Hypothalamus (tissue), 51 donors: ENCODE measurements at places on chromosomes 2 and 18.
A peak's percentile ranks its signal among the peaks of the same experiment; 100 is the strongest.

DNA sequence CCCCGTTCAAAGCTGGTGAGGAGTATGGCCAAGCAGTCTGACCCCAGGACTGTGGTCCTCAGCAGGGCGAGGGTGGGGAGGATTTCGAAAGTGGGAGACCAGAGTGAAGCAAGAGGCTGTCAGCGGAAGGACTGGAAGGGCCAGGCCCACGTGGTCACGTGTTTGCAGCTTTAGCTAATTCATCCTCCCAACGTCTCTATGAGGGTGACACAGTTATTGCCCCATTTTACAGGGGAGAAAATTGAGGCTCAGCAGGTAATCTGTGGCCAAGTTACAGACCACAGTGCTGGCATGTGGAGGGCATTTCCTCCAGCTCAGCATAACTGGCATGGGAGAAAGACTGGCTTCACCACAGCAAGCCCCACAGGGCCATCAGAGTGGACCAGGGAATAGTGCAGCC lies 45.4 kb upstream of the LTBP1 start:
- no peak for DNase-seq

GRCh38 chr2:235779444-235779896 lies 285.6 kb downstream of the AGAP1 start:
- peak; percentile 66 for DNase-seq

DNA sequence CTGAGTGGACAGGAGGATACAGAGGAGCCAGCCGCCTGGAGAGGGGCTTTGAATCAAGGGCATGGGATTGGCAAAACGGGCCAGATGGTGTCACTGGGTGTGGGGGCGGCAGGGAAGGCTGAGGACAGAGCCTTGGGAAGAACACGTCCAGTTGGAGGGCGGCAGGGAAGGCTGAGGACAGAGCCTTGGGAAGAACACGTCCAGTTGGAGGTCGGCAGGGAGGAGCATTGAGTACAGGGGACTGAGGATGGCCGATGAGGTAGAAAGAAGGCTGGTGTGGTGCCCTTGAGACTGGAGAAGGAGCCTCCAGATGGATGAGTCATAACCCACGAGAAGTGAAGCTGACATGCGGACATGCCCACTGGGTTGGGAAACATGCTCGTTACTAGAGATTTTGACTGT lies 4.5 kb downstream of the HES6 start:
- DNase-seq: no peak

GRCh38 chr2:177675350-177675821 lies 282.8 kb downstream of the AGPS start:
- DNase-seq: peak; percentile 40

DNA sequence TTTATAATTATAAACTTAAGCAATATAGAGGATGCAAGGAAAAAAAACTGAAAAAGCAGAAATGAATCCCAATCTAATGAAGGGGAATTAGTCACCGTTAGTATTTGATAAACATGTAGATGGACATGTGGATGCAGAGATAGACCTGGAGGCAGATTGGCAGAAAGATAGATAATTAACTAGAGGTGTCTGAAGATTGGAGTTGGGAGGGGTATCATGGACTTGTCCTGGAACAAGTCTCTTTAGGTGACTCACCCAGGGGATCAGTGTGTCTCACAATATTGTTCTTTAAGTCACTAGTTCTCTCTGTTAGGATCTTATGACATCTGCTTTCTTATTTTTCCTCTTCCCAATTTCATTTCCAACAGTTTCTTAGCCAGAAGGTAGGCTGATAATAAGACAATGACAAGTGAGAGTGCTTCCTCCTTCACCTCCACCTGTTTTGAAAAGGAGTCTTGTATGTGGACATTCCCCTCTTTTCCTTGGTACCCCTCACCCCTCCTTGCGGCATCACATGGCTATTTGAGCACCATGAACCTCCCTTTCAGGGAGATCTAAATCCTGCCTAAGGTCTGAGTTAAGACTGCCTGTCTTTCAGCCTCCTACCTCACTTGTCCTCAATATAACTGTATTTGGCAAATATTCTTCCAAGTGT lies 987.7 kb downstream of the TSN start:
- DNase-seq: no peak

GRCh38 chr2:15173501-15173900 lies 387.6 kb downstream of the NBAS start:
- no peak for DNase-seq

DNA sequence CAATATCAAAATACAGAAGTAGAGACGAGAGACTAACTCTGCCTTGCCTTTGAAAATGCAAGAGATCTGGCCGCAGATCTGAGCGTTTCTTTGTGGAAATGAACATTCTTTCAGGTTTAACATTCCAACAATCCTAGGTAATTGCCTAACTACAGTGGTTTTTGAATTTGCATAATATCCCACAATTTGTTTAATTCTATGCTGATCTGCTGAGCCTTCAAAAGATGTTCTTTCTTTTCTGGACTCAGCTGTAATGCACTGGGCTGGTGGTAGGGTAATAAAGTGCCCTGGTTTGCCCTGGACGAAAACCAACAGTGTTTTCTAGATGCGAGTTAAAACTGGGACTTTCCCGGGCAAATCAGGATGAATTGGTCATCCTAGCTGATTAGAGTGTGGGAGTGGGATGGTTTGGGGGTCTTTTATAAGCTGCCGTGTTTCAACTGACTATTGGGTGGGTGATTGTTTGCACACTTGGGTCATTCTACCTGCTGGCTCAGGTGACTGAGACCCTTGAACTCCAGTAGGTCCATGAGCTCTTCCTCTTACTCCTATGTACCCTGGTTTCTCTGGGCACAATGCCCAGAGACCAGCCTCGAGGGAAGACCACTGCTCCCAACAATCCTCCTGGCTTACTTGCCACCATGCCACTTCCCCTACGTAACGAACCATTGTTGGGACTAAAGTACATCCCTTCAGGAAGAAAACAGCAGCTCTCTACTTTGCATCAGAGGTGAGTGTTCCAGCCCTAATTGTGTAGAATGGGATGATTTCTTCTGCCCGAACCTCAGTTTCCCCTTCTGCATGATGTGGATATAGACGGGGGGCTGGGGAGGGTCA lies 3.4 kb upstream of the PAX8 start:
- DNase-seq: no peak

DNA sequence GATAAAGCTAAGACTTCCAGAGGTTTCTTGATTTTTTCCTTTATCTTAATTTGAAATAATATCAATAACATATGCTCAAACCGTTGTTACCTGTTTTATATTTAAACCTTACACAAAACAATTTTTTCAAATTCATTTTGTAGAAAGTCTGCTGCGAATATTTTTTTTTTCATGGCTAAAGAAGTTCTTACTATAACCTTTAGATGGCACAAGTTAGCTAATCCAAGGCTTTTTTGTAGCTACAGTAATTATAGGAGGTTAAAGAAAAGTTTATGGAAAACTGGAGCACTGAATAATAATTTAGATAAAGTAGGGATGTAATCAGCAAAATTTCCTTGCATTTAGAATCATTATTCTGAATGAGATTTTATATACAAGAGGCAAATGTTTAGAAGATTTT lies 78.0 kb upstream of the PNPT1 start:
- no peak for DNase-seq

DNA sequence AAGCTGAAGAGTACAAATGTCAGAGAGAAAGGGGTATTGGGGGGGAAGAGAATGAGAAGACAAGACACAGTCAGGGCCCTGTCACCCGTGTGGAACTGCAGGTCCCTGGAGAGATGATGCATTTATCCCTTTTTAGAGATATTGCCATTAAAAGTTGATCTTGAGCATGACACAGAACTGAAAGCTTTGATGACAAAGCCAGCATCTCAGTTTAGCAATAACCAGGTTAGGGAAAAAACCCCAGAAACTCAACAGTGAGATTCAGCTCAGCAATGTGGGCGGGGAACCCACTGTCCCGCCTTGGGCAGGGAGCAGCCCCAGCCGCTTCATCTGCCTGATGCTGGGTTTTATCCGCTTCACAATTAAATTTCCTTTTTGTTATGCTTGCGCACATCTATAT lies 181.1 kb downstream of the NEDD4L start:
- no peak for DNase-seq

- DNase-seq: no peak
Measured at GRCh38 chr2:46438794-46439193, 40.6 kb upstream of the TMEM247 start.

DNA sequence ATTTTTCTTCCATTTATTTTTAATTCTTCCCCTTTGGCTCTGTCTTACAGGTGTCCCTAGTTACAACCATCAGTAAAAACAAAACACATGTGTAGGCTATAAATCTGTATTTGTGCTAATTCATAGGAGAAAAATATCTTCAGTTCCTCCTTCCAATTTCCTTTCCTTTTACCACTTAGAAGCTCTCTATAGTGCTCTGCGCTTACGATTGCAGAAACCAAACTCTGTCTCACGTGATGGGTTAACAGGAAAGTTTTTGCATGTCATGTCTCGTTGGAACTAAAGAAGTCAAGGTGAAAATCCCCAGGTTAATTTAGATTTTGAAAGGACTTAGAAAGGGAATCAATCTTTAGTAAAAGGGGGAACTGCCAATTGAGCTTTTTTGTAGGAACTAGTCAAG lies 1390.5 kb upstream of the ZEB2 start:
- DNase-seq: no peak

DNA sequence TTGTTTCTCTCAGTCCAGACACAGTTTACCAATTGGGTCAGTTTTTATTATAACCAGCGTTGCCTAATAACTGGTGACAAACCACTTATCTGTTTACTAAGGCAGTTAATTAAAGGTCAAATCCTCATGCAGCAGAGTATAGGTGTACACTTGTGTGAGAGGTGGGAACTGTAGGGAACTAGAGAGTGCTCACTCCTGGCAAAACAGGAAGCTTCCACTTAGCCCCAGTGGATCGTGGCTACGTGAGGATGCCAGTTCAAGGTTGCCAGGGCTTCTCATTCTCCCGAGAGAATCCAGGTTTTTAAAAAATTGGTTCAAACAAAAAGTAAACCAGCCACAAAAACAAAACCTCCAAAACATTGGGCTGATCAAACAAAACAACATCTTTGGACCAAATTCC lies 8.1 kb downstream of the CYBRD1 start:
- no peak for DNase-seq

- no peak for DNase-seq
Measured at GRCh38 chr2:201203916-201204654, 21.1 kb downstream of the CASP10 start.

DNA sequence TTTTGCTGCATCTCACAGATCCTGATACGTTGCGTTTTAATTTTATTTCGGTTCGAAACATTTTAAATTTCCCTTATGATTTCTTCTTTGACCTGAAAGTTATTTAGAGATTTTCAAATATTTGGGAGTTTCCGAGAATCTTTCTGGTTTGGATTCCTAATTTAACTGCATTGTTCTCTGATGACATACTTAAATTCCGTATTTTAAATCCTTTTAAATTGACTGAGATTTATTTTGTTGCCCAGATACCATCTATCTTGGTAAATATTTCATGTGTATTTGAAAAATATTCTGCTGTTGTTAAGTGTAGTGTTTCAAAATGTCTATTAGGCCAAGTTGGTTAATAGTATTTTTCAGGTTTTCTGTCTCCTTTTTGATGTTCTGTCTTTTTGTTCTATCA lies 37.7 kb downstream of the MROH2A start:
- no peak for DNase-seq

DNA sequence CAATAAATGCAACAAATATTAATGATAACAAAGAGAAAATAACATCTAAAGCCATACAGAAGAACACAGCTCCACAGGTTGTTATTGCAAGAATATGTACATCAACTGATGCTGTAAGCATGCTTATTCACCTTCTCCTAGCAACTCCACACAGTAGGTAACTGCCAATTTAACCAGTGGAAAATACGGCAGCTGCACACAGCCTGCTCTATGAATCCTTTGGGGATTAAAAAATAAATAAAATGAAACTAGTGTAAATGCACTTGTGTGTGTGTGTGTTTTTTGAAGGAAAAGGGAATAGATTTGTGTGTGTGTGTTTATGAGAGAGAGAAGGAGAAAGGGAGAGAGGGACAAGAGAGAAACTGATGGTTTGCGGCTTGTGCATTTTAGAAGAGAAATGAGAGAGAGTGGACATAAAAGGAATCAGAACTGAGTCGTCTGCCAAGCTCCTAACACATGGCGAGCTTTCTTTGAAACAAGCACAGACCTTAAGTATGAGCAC lies 96.2 kb upstream of the PDE1A start:
- DNase-seq: no peak

GRCh38 chr2:223619486-223620129 lies 17.4 kb upstream of the SCG2 start:
- DNase-seq: no peak

GRCh38 chr2:47651296-47651695 lies 131.6 kb upstream of the MSH6 start:
- DNase-seq: no peak

DNA sequence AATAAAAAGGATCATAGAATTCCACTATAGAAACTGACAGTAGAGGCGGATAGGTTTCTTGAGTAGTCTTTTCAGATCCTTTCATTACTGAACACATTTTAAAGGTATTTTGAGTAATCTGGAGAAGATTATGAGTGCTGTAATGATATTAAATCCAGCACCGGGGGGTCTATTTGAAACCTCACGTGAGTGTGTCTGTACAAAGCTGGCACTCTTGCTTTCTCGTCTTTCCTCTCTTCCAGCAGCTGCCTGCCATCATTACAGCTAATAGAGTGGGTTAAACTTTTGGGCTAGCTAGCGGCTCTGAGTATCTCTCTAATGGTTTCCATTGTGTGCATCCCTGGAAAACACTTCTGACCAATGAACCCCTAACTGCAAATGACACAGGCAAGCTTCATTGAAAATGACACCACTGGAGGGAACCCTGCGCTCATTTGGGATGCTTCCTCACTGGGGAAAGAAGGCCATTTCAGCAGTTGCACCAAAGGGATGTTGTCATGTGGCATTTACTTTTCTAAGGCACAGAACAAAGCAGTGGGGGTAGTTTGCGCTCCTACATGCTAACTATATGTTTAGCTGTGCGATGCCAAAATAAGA lies 101.0 kb downstream of the HRH4 start:
- no peak for DNase-seq
